NCI-H226 (cell line): ENCODE measurements at places on chromosomes 12 and 14.

GRCh38 chr12:105279460-105280056, 43.6 kb upstream of the APPL2 start:
- no peak for DNase-seq

DNA sequence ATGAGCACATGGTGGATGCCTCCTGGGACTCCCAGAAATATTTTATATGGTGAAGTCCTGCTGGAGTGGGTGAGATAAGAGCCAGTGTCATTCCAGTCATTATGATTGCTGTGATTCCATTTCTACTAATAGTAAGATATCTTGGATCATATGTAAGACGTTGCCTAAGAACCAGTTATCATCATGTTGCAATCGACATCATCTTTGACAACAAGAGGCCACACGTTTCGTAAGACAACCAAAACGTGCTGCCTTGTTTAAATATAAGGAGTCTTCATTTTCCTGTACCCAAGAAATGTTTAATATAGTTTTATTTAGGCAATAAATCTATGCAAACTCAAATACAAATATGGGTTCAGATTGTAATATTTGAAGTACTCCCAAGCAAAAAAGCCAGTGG, 58.4 kb downstream of the SPTSSA start:
- DNase-seq = no peak

DNA sequence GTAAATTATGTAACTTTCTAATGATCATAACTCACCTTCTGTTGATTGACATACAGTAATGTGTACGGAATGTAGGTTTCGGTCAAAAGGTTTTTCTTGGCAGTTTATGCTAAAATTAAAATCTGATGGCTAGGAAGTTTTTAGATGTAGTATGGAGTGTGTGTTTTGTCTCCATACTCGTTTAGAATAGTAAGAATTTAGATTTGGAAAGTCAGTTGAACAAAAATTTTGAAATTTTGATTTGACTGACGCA, 859 bp downstream of the PALS1 start:
- no peak for DNase-seq

DNA sequence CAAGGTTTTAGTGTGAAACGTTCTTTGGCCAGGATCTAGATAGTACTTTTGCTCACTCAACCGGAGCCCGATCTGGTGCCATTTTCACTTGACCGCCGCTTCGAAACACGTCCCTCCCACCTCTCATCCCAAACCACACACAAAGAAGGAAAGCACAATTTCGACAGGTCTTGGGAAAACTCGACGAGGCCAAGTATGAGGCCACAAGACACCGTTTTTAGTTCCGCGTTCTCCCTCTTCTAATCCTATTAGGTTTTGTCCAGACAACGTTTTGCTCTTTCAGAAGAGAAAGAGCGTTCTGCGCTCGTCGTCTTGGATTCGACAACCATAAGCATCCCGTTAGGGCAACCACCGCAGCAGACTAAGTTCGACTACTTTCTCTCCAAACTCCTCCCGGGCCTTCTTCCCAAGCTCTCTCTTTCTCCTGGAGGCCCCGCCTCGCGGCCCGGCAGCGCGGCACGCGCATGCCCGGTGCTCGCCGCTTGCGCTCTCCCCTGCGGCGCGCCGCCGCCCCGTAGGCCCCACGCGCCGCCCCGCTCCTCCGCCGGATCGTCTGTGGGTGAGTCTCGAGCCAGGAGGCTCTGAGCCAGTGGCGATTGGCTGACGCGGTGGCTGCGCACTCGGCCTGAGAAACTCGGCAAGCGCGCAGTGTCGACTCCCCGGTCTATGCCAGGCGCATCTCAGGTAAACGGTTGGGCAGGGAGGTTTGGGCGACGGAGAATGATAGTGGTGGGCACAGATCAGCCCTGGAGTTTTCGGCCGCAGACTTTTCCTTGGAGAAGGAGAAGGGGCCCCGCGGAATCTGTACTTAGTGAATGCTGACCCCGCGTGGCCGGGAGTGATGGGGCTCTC, at the start of gene MIPOL1:
Gene MIPOL1 (plus strand): TSS at position 517 of the 852 bp plus-strand sequence. CDS start 49,952 bp downstream, outside the sequence.
- peak; percentile 12 for DNase-seq

GRCh38 chr14:91545946-91546716, 36.0 kb upstream of the PPP4R3A start:
- DNase-seq = no peak

GRCh38 chr14:67955261-67955660, 135.7 kb downstream of the RAD51B start:
- DNase-seq = peak; percentile 53

GRCh38 chr12:8037046-8037663, 4.6 kb downstream of the FOXJ2 start:
- DNase-seq = no peak

- DNase-seq = no peak
Observed at GRCh38 chr12:106341086-106341877, 16.3 kb upstream of the POLR3B start.

- no peak for DNase-seq
Observed at GRCh38 chr12:76109879-76110278, 25.4 kb upstream of the NAP1L1 start.

DNA sequence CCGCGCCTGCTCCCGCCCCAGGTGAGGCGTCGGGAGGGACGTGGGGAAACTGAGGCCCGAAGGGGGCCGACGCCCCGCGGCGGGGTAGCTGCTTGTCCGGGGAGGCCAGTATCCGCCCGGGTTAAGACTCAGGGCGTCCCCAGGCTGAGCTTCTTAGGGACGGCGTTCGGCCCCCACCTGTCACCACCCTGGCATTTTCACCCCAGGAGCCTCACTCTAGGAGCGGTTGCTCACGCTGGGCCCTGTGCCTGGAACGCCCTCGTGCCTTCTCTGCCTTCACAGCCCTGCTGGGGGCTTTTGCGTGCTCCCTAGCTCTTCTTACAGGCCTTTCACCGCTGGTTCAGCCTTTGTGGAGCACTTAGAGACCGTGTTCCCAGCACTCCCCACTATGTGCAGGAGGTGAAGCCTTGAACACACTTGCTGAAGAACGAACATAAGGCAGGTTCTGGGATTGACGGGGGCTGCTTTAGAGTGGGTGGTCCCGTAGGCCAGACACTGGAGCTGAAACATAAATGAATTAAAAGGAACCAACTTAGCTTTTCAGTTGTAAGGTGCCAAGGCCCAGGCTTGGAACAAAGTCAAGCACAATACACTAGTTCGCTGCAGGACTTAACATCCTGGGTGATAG, 601 bp downstream of the ZNF839 start:
- no peak for DNase-seq

DNA sequence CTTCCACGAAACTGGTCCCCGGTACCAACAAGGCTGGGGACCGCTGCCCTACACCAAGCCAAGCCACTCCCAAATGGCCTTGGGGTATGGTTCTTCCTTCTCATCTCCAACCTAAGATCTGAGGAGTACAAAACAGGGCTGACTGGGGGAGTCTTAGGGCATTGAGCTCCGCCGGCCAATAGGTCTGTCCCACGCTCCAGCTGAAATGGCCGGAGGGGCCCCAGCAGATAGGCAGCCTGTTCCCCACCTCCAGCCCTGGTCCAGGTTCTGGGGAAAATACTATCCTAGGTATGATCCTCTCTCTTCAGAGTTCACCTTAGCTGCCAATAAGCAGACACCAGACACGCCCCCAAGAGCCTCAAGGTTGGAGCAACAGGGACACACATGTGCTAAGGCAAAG, 90.2 kb downstream of the ACTN1 start:
- no peak for DNase-seq

DNA sequence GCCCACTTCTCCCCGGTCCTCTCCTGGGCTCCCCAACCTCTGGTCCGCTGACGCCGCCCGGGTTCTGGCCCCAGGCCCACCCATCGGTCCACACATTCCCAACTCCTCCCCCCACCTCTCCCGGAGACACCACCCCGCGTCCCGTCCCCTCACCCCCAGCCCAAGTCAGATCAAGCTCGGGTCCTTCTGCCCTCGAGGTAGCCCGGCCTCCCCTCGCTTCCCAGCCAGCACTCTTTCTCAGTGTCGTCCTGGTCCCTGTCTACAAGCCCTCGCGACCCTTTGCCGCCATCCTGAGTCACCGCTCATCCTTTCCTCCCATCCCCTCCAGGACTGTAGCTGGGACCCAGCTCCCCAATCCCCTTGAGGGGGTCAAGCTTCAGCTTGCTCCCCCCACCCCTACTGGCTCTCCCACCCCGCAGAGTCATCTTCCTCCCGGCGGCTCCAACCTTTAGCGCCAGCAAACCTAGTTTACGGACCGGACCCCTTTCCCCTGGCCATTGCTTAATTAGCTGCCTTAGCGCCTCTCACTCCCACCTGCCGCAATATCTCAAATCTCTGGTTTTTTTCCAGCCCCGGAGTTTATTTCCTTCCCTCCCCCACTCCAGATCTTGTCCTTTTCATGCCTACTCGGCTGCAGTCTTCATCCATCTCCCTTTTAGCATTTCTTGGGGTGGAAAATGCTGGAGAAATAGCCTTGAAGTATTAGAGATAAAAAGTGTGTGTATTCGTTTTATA, 1.1 kb downstream of the PPP4R4 start:
- DNase-seq = no peak

- DNase-seq = no peak
Observed at GRCh38 chr14:60420050-60420449, 65.8 kb downstream of the C14orf39 start.

DNA sequence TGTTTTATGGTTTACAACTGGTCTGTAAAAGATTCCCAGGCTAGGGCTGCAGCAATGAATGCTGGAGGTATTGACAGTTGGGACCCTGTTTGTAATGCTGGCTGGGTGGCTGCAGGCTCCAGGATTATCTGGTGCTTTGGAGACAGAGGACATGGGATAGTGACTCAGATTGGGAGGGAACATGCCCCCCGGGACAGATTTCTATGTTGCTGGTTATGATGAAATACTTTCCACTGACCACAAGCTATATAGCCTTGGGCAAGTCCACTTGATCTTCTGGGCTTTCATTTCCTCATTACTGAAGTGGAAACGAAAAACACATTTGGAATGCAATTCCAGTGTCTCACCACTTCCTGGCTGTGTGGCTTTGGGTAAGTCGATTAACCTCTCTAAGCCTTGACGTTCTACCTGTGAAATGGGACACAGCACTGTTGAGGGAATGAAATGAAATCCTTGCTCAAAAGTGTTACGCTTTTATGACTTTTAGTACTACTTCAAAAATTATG, 6.3 kb upstream of the TPCN1 start:
- peak; percentile 96 for DNase-seq

- DNase-seq = no peak
Observed at GRCh38 chr12:4558171-4558570, 3.8 kb upstream of the DYRK4 start.

DNA sequence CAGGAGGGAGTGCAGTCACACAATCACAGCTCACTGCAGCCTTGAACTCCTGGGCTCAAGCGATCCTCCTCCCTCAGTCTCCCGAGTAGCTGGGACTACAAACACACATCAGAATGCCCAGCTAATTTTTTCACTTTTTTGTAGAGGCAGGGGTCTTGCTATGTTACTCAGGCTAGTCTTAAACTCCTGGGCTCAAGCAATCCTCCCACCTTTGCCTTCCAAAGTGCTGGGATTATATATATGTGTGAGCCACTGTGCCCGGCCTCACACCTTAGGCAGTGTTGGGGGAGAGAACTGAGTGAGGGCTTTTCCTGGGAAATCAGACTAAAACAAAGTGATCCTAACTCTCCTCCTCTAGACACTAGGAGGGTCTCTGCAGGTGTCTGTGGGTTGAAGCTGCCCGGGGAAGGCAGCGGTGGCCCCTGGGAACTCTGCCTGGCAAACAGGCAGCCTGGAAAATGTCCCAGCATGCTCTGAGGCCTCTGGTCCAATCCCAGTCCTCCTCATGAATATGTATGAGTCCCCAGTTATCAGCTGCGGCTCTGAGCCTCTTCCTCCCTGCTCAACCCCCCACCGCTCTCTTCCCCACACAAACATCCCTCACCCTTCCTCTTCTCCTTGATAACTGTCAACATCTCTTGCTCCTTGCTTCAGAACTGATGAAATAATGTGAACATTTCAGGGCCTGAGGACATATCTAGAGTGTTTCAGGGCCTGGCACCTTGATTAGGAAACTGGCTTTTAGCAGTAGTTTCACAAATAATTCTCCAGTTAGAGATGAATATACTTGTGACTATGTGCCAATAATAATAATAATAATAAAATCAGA, 7.9 kb upstream of the NAA25 start:
- peak; percentile 97 for DNase-seq

- DNase-seq = no peak
Observed at GRCh38 chr12:52014567-52015530, 8.1 kb downstream of the TAMALIN start.

GRCh38 chr12:15116086-15116485, 105.1 kb downstream of the RERG start:
- DNase-seq = no peak
